A549 treated with Hydrocortisone at 1 μM for 4 hours (cell line): ENCODE measurements at places on chromosomes 3 and 15. TPM values are rescaled to one million over a fixed set of nuclear protein-coding genes. Genes with fewer than 3 reads are reported as not detected.

GPR160 gene
- 1.4 to 1.9 TPM (median 1.6 TPM) in 5 replicates for total RNA-seq

IGSF10 gene
- total RNA-seq, result 0.30 to 0.54 TPM (median 0.47 TPM) in 5 replicates

TGM4 gene
- total RNA-seq, result 0.12 to 0.30 TPM (median 0.16 TPM) in 5 replicates

U2SURP gene
- 67.6 to 117 TPM (median 80.3 TPM) in 5 replicates for total RNA-seq

WWTR1 gene
- 143 to 172 TPM (median 159 TPM) in 5 replicates for total RNA-seq

SUCNR1 gene
- 0.06 to 0.12 TPM (median 0.09 TPM) in 5 replicates for total RNA-seq

LRRC31 gene
- total RNA-seq, result not detected in 5 replicates

SETD2 gene
- 16.0 to 28.6 TPM (median 17.8 TPM) in 5 replicates for total RNA-seq

DISP2 gene
- 1.1 to 2.2 TPM (median 1.9 TPM) in 5 replicates for total RNA-seq

GP9 gene
- not detected in 5 replicates for total RNA-seq

FBXL22 gene
- total RNA-seq, result 0.15 to 0.76 TPM (median 0.25 TPM) in 5 replicates

ZNF860 gene
- 1.1 to 1.6 TPM (median 1.4 TPM) in 5 replicates for total RNA-seq

COL6A6 gene
- total RNA-seq, result not detected in 5 replicates

TLR9 gene
- total RNA-seq, result 0.02 to 0.03 TPM in 2 of 5 replicates, not detected in the others

AHSG gene
- 0.09 to 0.13 TPM (median 0.12 TPM) in 4 of 5 replicates, not detected in the other for total RNA-seq

CPNE9 gene
- 0.10 to 0.30 TPM (median 0.18 TPM) in 5 replicates for total RNA-seq

WDR49 gene
- not detected in 5 replicates for total RNA-seq

XYLB gene
- total RNA-seq, result 3.2 to 4.9 TPM (median 3.6 TPM) in 5 replicates

PLA2G4D gene
- not detected in 5 replicates for total RNA-seq

GOLIM4 gene
- 14.3 to 22.5 TPM (median 17.9 TPM) in 5 replicates for total RNA-seq

MAPKBP1 gene
- total RNA-seq, result 3.4 to 5.0 TPM (median 4.3 TPM) in 5 replicates

CKMT1B gene
- 1.9 to 6.3 TPM (median 3.7 TPM) in 5 replicates for total RNA-seq

ACP3 gene
- 0.10 TPM in 1 of 5 replicates, not detected in the others for total RNA-seq

SLC28A2 gene
- total RNA-seq, result not detected in 5 replicates

HMCES gene
- total RNA-seq, result 39.6 to 46.2 TPM (median 44.3 TPM) in 5 replicates

SPINK8 gene
- total RNA-seq, result not detected in 5 replicates

PIGZ gene
- 1.1 to 1.9 TPM (median 1.5 TPM) in 5 replicates for total RNA-seq

TBC1D23 gene
- total RNA-seq, result 11.0 to 15.0 TPM (median 12.9 TPM) in 5 replicates

NOX5 gene
- 0.11 to 0.35 TPM (median 0.20 TPM) in 5 replicates for total RNA-seq

AMIGO3 gene
- total RNA-seq, result 0.12 to 1.2 TPM (median 0.69 TPM) in 5 replicates

GOLGA6L7 gene
- not detected in 5 replicates for total RNA-seq

GLDN gene
- total RNA-seq, result 0.02 to 0.12 TPM in 2 of 5 replicates, not detected in the others

CAMP gene
- 0.20 TPM in 1 of 5 replicates, not detected in the others for total RNA-seq

ZIC4 gene
- total RNA-seq, result not detected in 5 replicates

GOLGA6D gene
- total RNA-seq, result 0.03 to 0.08 TPM in 2 of 5 replicates, not detected in the others

FANCD2 gene
- total RNA-seq, result 16.5 to 24.4 TPM (median 18.0 TPM) in 5 replicates

COL8A1 gene
- total RNA-seq, result not detected in 5 replicates

BOC gene
- total RNA-seq, result 5.0 to 5.7 TPM (median 5.3 TPM) in 5 replicates

LRRC49 gene
- 3.8 to 5.3 TPM (median 5.0 TPM) in 5 replicates for total RNA-seq

SLC27A2 gene
- 32.9 to 36.8 TPM (median 34.0 TPM) in 5 replicates for total RNA-seq

CFAP100 gene
- total RNA-seq, result not detected in 5 replicates

CLCN2 gene
- total RNA-seq, result 4.2 to 5.7 TPM (median 5.1 TPM) in 5 replicates

UBXN7 gene
- total RNA-seq, result 5.5 to 10.6 TPM (median 9.0 TPM) in 5 replicates
